ENCODE measurements at places on chromosomes 12 and 14.
A peak's percentile ranks its signal among the peaks of the same experiment; 100 is the strongest.

GRCh38 chr14:101828046-101828445 lies 66.5 kb downstream of the PPP2R5C start:
- no peak for DNase-seq

- DNase-seq = peak; percentile 70
Measured at GRCh38 chr12:93571925-93572711, at the start of gene SOCS2. SOCS2 (plus strand) TSS chr12:93572675; CDS start chr12:93572898, 223 bp downstream.

GRCh38 chr12:122309564-122310121 lies 43.3 kb upstream of the VPS33A start:
- peak; percentile 7 for DNase-seq

- DNase-seq = no peak
Measured at GRCh38 chr14:33356181-33356580, 417.5 kb downstream of the NPAS3 start.

GRCh38 chr12:103241184-103241583 lies 254.6 kb downstream of the C12orf42 start:
- DNase-seq = no peak

DNA sequence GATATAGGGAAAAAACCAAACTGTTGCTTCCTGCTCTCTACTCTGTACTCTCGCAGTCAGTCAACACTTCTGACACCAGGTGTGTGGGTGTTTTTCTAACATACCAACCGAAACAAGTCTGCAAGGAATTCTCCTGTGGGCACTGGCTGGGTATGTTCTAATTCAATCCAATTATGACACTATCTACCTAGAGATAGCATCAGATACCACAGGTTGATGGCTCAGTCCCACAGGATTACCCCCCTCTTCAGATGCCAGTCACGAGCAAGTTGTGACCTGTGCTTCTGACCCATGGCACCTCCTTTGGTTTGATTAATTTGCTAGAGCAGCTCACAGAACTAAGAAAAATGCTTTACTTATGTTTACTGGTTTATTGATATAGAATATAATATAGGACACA lies 78.3 kb downstream of the DYRK2 start:
- DNase-seq = no peak

GRCh38 chr12:46415552-46415951 lies 43.0 kb upstream of the SLC38A2 start:
- no peak for DNase-seq

GRCh38 chr14:71193663-71194062 lies 286.4 kb downstream of the PCNX1 start:
- no peak for DNase-seq

GRCh38 chr14:102749393-102750305 lies 27.6 kb upstream of the TRAF3 start:
- no peak for DNase-seq

GRCh38 chr12:103640831-103641230 lies 53.8 kb downstream of the STAB2 start:
- DNase-seq = no peak

GRCh38 chr14:98592611-98593170 lies 679.3 kb downstream of the BCL11B start:
- DNase-seq = no peak

DNA sequence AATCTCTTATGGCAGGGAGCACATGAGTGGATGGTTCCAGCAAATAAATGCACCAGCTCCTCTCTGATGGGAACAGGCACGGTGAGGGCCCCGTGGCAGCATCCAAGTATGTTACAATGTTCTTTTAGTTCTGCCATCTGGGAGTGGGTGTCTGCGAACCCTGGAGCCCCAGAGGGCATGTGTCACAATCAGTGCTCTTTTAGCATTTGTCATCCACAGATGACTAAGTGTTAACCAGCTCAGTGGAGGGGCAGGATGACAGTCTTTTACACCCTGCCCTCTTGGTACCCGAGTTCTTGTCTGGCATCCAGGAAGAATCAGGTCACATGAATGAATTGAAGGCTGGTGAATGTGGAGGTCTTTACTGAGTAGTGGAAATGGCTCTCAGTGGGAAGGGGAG lies 560.4 kb upstream of the FLRT2 start:
- DNase-seq = no peak

DNA sequence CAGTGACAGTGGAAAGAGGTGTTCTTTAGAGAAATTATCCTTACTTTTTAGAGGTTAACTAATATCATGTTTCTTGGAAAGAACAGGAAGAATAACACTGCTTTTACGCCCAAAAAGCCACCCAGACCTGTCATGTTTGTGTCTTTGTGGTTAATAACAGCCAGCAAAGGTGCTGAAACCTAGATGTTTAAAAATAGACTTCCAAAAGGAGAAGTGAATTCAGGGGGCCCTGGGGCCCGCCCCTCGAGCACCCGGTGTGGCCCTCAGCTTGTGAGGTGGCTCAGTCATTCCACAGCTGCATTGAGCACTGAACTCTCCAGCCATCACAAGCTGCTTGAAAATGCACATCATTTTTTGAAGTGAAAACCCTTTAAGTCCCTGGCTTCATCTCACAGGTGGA lies 20.8 kb upstream of the AMN start:
- DNase-seq = peak; percentile 57

GRCh38 chr12:132124766-132125425 lies 19.2 kb downstream of the DDX51 start:
- peak; percentile 81 for DNase-seq

DNA sequence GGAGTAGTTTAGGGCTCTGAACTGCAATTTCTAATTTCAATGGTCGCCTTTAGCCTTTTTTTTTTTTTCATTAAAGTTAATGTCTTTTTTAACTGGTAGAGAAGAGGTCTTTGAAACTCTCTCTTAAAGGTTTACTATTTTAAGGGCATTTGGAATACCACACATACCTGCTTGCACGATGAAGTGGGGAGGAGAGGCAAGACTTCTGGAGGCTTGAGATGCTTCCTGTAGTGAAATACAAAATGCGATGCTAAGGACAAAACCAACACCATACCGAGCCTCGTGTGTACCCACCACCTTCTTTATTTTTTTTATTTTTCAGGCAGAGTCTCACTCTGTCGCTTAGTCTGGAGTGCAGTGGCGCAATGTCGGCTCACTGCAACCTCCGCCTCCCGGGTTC lies 57.4 kb downstream of the GLT1D1 start:
- DNase-seq = no peak

DNA sequence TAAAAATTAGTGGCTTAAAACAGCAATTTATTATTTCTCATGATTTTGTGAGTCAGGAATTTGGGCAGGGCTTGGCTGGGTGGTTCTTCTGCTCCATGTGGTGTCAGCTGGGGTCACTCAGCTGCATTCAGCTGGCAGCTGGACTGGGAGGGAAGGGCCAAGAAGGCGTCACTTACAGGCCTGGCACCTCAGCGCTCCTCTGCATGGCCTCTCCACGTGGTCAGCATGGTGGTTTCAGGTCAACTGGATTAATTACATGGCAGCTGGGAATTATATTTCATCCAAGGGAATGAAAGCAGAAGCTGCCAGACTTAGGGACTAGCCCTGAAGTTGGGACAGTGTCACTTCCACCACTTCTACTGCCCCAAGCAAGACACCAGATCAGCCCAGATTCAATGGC lies 27.5 kb upstream of the IRF2BPL start:
- DNase-seq = no peak

GRCh38 chr12:47838286-47838931 lies 18.7 kb upstream of the HDAC7 start:
- DNase-seq = peak; percentile 76

DNA sequence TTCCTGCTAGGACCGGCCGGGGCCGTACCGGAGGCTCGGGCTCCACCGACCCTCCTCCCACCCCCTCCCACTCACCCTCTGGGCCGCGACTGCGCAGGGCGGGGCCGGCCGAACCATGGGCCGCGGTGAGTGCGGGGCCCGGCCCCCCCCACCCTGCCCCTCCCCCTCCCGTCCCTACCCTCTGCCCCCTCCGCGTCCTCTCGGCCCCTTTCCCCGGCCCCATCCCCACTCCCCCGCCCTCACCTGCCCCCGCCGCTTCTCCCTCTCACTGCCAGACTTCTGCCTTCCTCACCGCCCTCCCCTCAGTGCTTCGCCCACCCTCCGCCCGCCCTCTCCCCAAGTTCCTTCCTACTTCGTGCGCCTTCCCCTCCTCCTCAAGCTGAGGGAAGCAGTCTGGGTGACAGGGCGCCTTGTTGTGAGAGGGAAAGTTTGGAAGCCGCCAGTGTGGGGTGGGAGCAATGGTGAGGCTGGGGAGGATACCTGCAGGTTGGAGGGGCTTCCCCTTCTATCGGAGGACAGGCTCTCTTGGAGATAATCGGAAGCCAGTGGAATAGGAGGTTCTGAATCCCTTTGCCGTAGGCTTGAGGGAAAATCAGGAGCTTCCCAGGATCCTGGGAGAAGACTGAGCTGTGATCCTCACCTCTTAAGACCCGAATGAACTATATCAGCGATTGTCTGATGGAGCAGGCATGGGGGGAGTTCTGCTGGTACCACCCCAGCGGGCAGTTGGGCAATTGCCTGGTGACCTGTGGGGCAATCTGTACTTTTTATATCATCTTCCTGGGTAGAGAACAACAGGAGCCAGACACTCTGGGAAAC lies 472 bp downstream of the MBD6 start:
- peak; percentile 87 for DNase-seq

GRCh38 chr12:92973614-92974013 lies 44.5 kb upstream of the EEA1 start:
- peak; percentile 42 for DNase-seq

DNA sequence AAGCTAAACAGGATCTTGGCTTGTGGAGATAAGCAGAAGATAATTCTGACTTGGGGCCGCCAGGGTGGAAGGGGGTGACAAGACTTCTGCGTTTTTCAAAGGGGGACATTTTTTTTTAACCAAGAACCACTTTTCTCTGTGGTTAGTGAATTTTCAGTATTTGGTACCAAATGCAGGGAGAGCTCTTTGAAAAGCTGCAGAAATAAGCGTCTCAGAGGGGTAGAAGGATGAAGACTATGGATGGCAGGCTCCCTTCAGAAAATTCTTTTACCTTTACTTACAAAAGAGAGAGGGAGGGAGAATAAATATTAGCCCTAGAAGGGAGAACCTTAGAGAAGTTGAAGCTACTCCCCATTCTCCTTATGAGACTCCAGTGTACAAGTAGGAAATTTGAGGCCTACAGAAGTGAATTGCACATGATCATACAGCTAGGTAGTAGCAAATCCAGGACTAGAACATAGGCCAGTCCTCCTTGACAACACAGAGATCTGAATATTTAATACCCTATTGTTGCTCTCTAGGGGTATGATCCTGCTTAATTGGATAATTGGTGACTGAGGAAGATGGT lies 840 bp downstream of the MRPL52 start:
- peak; percentile 62 for DNase-seq

- no peak for DNase-seq
Measured at GRCh38 chr12:28253161-28253641, 62.9 kb downstream of the CCDC91 start.

DNA sequence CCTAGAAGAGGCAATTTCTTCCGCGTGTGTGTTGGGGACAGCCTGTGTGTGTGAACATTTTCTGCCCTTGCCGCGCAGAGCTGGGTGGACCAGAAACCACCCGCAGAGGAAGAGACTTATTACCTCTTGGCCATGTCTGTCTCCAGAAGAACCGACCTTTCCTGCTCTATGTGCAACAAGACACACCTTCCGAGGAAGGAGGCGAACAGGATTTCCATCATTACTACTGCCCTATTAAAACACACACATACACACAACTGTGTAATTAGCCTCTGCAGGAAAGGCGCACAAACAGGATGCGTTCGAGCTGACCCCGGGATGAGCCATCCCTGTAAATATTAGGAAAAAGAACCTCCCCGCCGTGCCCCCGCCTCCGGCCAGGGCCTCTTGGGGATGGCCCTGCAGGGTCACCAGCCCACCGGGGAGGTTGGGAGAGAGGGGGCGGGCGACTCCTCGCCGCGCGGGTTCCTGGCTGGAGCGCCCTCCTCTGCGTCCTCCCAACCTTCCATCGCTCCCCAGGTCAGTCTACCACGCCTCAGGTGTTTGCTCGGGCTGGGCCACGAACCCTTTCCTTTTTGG lies 484 bp upstream of the PRKCH start:
- no peak for DNase-seq

- no peak for DNase-seq
Measured at GRCh38 chr12:121753844-121754264, 39.6 kb downstream of the RHOF start.

DNA sequence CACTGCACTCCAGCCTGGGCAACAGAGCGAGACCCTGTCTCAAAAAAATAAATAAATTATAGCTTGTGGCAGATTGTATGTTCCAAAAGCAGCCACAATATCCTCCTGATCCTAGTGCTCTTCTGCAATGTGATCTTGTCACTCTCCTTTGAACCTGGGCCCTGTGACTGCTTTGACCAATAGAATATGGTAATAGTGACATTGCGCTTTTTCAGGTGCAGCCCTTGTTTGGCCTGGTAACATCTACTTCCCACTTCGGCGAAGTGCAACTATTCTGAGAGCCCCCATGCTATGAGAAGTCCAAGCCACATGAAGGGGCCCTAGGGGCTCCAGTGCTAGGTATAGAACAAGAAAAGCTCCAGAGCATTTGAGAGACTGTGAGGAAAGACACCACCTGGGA lies 31.1 kb upstream of the DENND5B start:
- DNase-seq = no peak

DNA sequence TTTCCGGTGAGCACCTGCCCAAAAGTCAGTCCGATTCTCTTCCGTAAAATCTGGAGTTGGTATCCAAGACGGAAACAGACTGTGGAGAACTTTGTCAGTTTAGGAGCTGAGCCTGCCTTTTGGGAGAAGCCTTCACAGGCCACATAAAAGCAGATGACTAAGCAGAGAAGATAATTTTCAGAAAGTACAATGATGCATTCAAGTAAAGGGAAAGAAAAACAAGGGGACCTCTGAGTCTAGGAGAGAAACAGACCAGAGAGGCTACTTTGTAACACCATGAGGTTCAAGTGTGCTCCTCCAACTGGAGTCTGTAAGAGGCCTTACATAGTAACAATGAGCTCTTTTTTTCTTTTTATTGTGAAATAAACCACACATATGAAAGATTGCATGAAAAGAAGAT lies 21.1 kb downstream of the TMED8 start:
- DNase-seq = no peak

DNA sequence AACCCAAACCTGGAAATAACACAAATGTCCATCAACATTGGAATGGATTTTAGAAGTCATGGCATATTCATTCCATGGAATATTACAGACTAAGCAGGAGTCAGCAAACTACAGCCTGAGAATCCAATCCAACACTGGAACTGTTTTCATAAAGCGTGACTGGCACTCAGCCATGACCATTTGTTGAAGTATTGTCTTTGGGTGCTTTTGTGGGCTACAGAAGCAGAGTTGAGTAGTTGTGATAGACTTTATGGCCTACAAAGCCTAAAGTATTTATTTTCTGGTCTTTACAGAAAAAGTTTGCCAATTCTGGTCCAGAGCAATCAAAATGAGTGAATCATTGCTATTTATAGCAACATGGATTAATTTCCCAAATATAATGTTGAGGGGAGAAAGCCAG lies 34.5 kb upstream of the FRS2 start:
- DNase-seq = no peak

DNA sequence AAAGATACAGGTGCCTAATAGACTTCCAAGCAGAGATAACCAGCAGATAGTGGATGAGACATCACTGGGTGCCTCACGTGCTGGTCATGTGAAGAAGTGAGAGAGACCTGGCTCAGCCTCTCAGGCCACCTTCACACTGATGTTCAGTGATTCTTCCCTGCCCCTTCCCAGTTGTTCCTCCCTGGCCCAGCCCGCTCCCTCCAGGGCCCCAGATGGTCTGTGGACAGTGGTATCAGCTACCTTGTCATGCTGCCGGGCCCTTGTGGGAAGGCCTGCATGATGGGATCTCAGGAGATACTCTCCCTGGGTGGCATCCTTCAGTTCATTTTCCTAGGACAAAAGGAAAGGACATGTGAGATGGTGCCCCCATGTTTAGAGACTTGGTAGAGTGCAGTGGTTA lies 179.9 kb downstream of the PIWIL1 start:
- DNase-seq = no peak

Measured in hematopoietic multipotent progenitor cell treated with erythropoietin and hydrocortisone succinate and interleukin-3 and kit ligand, for 4 days (in vitro differentiated cells).